T-helper 2 cell (primary cell): ENCODE measurements at places on chromosomes 5 and 9.

DNA sequence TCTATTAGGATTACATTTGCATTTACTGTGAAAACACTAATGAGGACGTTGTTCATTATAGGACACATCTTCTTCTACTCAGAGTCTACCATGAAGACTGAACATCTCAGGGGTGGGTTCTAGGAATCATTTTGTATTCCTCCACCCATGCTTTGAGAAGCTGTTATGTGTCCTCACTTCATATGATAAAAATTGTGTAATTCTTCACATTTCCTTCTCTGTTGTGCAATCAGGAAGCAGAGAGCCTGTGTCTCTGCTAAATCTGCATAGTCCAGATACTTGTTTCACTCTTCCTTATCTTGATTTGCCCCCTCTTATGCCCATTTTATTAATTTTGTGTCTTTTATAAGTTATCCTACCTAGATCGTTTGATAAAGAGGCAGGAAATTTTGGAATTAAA lies 97.8 kb upstream of the IQGAP2 start:
- DNase-seq = no peak

DNA sequence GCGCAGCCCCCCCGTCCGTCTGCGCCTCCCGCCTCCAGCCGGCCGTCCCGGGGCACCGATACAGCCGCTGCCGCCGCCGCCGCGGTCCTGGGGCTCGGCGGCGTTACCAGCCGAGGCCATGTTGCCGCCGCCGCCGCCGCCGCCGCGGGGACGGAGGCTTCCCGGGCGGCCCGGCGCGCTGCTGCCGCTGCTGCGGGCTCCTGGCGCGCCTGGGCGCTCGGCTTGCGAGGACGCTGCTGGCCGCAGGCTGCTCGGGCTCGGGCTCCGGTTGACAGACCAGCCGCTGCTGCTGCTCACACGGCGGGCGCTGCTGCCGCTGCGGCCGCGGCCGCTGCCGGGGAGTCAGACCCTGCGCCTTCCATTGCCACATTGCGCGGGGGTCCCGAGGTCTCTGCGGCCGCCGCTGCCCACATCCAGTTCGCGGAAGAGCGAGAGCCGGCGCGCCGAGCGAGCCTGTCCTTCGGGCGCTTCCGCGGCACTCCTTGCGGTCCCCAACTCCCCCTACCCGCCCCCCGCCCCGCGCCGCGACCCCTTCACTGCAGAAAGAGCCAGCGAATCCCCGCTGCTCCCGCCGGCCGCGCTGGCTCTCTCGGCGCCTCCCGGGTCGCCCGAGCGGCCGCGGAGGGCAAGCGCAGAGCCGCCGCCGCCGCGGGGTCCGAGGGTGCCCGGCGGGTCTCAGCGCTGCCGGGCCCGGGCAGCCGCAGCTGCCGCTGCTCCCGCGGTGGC lies 8.4 kb downstream of the PTCH1 start:
- DNase-seq = no peak

- DNase-seq = no peak
Measured at GRCh38 chr5:178241231-178241663, 8.6 kb upstream of the PHYKPL start.

DNA sequence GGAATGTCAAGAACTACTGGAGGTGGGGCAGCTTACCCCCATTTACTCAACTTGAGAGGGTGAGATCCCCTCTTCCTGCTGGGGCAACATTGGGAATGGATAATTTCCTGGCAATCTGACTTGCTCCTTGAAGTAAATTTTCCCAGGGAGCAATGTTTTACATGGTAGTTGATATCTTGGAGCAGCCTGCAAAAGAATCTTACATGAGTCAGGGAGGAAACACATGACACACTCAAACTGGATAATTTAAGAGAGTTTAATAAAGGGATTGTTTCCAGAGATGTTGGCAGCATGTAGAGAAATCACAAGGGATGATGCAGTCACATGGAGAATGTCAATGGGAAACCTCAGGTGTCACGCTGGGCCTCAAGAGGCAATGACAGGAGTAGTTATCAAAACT lies 212.5 kb downstream of the GAS1 start:
- no peak for DNase-seq

DNA sequence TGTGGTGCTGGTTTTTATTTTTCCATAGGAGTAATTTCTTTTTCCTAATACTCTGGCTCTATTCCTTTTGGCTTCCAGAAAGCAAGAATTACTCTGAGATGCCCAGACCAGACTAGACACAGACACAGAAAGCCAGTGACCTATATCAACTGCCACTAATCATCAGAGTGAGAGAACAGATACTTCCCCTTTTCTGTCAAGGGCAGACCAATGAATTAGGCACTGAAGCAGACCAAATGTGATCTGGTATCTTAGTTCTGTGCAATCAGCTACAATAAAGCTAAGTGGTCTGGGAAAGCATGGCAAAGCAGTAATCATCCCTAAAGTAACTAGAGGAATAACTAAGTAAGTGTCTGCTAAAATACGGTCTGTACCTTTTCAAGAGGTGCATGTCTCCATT lies 239.1 kb downstream of the ELAVL2 start:
- no peak for DNase-seq

GRCh38 chr5:136992796-136993489 lies 506.2 kb downstream of the SPOCK1 start:
- DNase-seq = no peak

- DNase-seq = no peak
Measured at GRCh38 chr5:94505327-94506068, 112.9 kb downstream of the KIAA0825 start.

DNA sequence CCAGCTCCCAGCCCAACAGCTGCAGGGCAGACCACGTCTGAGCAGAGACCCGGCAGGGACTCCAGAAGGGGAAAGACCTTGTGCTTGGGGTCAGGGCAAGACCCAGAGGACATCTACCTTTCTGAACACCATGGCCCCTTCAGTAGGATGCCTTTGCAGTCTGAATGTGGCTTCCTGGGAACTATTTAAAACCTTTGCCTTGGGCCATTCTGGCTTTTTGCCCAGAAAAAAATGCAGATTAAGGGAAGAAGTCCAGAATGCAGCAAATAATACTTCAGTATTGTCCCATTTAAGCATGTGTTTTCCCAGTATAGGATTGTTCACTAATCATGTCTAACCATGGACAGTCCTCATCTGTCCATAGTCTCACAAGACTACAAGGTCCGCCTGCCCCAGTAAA lies 67.5 kb upstream of the ERCC6L2 start:
- DNase-seq = no peak

- DNase-seq = no peak
Measured at GRCh38 chr9:135083831-135084230, 3.6 kb upstream of the OLFM1 start.

- DNase-seq = no peak
Measured at GRCh38 chr9:38284039-38284575, 108.4 kb upstream of the ALDH1B1 start.

DNA sequence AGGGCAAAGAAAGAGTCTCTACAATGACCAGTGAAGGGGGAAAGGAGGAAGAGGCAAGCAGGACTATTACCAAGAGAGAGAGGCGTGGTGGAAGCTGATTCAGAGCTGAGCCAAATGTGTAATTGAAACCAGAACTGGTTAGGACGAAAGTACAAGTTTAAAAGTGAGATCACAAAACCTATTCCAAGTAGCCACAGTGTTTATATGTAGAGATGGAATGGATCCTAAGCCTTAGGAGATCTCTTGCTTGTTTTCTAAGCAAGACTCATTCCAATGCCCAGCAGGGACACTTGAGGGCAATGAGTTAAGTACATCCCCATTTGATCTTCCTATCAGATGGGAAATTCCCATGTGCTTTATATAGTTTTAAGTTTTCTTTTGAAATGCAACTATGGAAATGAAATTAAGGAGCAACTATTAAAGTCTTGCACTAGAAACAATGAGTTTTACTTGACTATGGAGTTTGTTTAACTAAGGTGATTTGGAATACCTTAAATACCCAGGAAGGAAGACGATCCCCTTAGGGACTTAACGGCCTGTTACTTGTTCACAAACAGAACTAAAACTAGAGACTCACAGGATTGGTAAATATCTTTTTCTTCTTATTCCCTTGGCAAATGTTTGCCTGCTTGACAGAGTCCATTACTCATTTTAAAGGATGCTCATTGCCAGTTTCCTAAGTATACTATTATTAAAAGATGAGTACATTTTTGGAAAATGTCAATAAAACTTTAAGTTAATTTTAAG lies 51.1 kb upstream of the SNX2 start:
- no peak for DNase-seq

GRCh38 chr5:115417076-115417475 lies 120.6 kb upstream of the CCDC112 start:
- DNase-seq = no peak
